ENCODE measurements at places on chromosomes 1 and 21.
A peak's percentile ranks its signal among the peaks of the same experiment; 100 is the strongest.

- H3K4me1 ChIP-seq = peaks cover 48% of the 10 kb centered on the region
- H3K27me3 ChIP-seq = no peaks in the 10 kb centered on the region
- H3K4me3 ChIP-seq = peak within 1 kb of the TSS; percentile 87
- peak; percentile 34 for ATAC-seq
- peaks cover 40% of the 10 kb centered on the region for H3K36me3 ChIP-seq
- H3K27ac ChIP-seq = peak within 1 kb of the TSS; percentile 79
Observed at GRCh38 chr1:173477286-173478093, at the start of gene PRDX6. Gene PRDX6, plus strand, starts transcription at chr1:173477335. Its CDS starts 63 bp downstream, at chr1:173477398.

DNA sequence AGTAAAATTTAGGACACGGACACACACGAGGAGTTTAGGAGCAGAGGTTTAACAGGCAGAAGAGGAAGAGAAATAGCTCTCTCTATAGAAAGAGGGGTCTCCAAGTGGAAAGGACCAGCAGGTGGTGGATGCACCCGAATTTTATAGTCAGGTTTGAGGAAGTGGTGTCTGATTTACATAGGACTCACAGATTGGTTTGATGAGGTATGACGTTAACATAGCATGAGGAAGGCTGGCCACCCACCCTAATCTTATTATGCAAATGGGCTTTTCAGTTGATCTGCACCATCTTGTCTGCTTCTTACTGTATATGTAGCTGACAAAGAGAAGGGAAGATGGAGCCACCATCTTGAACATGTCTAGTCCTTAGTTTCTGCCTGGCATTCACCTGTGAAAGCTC, 52.5 kb upstream of the RGS2 start:
- no peak overlapping the region for H3K4me3 ChIP-seq
- no peak for ATAC-seq
- H3K4me1 ChIP-seq = no peaks in the 10 kb centered on the region

DNA sequence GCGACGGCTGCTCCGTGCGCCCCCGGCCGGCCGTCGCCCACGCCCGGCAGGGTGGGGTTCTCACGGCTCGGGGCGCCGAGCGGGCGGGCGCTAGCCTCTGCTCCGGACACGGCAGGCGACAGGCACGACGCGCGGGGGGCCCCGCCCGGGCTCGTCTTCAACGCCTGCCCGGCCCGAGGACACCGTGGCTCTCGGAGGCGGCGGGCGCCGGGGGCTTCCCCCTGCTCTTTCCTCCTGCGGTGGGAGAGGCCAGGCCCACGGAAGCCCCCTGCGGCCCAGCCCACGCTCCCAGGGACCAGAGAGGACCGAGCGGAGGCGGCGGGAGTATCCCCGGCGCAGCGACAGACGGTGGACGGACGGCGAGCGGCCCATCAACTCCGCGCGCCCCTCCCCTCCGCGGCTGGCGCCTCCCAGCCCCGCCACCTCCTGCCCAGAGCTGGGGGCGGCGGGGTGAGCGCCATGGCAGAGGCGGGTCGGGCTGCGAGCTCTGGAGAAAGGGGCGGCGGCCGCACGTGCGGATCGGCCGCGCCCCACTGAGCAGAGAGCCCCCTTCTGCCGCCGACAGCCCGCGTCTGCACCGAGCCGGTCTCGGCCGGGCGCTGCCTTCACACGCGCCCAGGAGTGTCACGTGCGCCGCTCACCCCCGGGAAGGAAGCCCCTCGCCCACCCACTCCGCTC, at the start of the genes SHE and TDRD10:
Gene SHE (minus strand): TSS at position 347 of the 678 bp plus-strand sequence. CDS start 386 bp downstream, outside the sequence.
Gene TDRD10 (plus strand): TSS at position 154 of the 678 bp plus-strand sequence. CDS start 4,685 bp downstream, outside the sequence.
- ATAC-seq = no peak
- peaks cover 34% of the 10 kb centered on the region for H3K27me3 ChIP-seq
- no peaks in the 10 kb centered on the region for H3K36me3 ChIP-seq
- H3K4me1 ChIP-seq = peaks cover 10% of the 10 kb centered on the region
- H3K27ac ChIP-seq = peak within 1 kb of the TSS; percentile 1
- H3K4me3 ChIP-seq = no peak within 1 kb of the TSS

DNA sequence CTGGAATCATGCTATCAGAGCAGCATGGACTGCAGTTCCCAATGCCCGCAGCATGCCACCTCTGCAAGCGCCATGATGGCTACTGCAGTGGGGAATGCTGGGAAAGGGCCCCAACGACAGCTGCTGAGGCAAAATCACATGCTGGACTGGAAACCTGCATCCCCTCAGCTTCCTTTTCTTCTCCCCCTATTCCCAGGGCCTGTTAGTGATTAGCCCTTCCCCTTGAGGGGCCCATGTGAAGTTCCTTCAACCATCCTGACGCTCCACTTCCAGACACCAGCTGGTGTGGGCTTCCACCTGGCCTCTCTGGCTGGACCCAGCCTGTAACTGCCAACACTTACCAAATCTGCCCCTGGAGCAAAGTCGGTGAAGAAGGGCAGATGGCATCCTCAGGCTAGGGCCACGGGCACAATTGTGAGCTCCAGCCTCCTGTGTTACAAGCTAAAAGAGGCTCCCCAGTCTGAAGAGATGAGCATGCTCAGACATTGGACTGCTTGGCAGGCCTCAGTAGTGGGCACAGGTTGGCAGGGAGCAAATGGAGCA, 22.1 kb upstream of the SDC3 start:
- no peak overlapping the region for H3K4me3 ChIP-seq
- ATAC-seq = peak; percentile 20
- H3K27me3 ChIP-seq = no peaks in the 10 kb centered on the region
- H3K27ac ChIP-seq = peak overlapping the region; percentile 11

DNA sequence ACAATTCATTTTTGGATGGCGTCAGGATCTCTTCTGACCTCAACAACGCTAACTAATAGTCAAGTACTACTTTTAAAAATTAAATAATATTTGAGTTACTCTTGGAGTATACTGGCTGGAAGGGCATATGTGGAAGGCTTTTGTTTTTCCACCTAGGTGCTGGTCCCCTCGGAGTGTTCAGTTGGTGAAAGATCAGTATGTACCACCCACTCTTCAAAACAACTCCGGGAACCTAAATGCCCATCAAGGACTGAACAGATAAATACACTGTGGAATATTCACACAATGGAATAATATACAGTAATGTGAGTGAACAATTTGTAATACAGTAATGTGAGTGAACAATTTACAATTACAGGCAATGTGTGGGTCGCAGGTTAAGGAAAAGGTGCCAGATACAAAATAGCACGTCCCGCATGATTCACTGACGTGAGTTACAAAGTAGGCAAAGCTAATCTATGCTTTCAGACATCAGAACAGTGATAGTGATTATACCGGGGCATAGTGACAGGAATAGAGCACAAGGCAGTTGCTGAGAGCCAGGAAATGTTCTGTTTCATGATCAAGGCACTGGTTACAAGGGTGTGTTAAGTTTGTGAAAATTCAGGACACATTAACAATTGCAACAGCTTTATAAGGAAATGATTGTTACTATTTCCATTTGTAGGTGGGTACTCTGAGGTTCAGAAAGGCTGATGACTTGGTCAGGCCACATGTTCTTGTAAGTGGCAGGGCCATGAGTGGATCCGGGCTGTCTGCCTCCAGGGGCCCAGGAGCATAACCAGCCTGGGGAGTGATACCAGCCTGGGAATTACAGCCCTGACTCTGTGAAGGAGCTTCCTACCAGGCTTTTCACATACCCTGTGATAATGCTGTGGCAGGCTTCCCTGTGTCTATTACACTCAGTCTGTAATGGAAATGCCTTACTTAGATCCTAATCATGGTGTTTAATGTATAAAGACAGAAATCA, 59.3 kb upstream of the ABCD3 start:
- no peak for ATAC-seq
- no peaks in the 10 kb centered on the region for H3K36me3 ChIP-seq
- H3K4me1 ChIP-seq = no peaks in the 10 kb centered on the region
- peaks cover 20% of the 10 kb centered on the region for H3K27me3 ChIP-seq
